ENCODE measurements at places on chromosomes 7 and 10. TPM values are rescaled to one million over a fixed set of nuclear protein-coding genes. Genes with fewer than 3 reads are reported as not detected.

MGMT gene
- 21.8 TPM for total RNA-seq

CHPF2 gene
- total RNA-seq, result 32.3 TPM

AKR1C4 gene
- not detected for total RNA-seq

AGBL3 gene
- total RNA-seq, result 6.5 TPM

NPY4R gene
- not detected for total RNA-seq

GDF2 gene
- not detected for total RNA-seq

HDAC9 gene
- total RNA-seq, result 32.1 TPM

CCSER2 gene
- 114 TPM for total RNA-seq

LRMDA gene
- not detected for total RNA-seq

REPIN1 gene
- total RNA-seq, result 95.3 TPM

TMEM176B gene
- total RNA-seq, result 2.0 TPM

CRTAC1 gene
- total RNA-seq, result not detected

ZSCAN21 gene
- 5.1 TPM for total RNA-seq

DIP2C gene
- 7.6 TPM for total RNA-seq

SPDYE11 gene
- not detected for total RNA-seq

ANKIB1 gene
- 54.8 TPM for total RNA-seq

VWDE gene
- 3.9 TPM for total RNA-seq

MUC12 gene
- not detected for total RNA-seq

SPDYE1 gene
- not detected for total RNA-seq

LRRN3 gene
- 227 TPM for total RNA-seq

PNLIPRP2 gene
- total RNA-seq, result not detected

SLC18A3 gene
- not detected for total RNA-seq

NKX1-2 gene
- total RNA-seq, result not detected

ENO4 gene
- total RNA-seq, result not detected

RASSF4 gene
- 1.9 TPM for total RNA-seq

PMPCB gene
- 76.9 TPM for total RNA-seq

TCAF2 gene
- total RNA-seq, result 33.8 TPM

PDIA4 gene
- total RNA-seq, result 76.0 TPM

NHLRC2 gene
- total RNA-seq, result 13.2 TPM

HIF1AN gene
- 52.9 TPM for total RNA-seq

AKR1C3 gene
- 2.7 TPM for total RNA-seq

SCRN1 gene
- 3.2 TPM for total RNA-seq

CDC14C gene
- not detected for total RNA-seq

FEZF1 gene
- total RNA-seq, result not detected

ZEB1 gene
- total RNA-seq, result 65.5 TPM

GJD4 gene
- not detected for total RNA-seq

SPOCK2 gene
- 336 TPM for total RNA-seq

FAM221A gene
- 4.6 TPM for total RNA-seq

HOXA3 gene
- not detected for total RNA-seq

HSPA14 gene
- 29.3 TPM for total RNA-seq

SPDYE16 gene
- 0.38 TPM for total RNA-seq

TMEM254 gene
- 7.3 TPM for total RNA-seq

A1CF gene
- total RNA-seq, result not detected

MYL10 gene
- not detected for total RNA-seq

CUZD1 gene
- 0.83 TPM for total RNA-seq

AGAP6 gene
- 25.3 TPM for total RNA-seq

SLC29A4 gene
- 0.29 TPM for total RNA-seq

SPDYE18 gene
- 3.3 TPM for total RNA-seq

FANK1 gene
- total RNA-seq, result 0.37 TPM

MUC3A gene
- not detected for total RNA-seq

FKBP6 gene
- not detected for total RNA-seq

NODAL gene
- not detected for total RNA-seq

TMEM139 gene
- 0.51 TPM for total RNA-seq

GBX1 gene
- total RNA-seq, result not detected

All from naive thymus-derived CD4-positive, alpha-beta T cell (primary cell).